ENCODE measurements at places on chromosomes 7 and 10.

GRCh38 chr10:81594991-81595390, 280.0 kb upstream of the NRG3 start:
- DNase-seq: no peak

DNA sequence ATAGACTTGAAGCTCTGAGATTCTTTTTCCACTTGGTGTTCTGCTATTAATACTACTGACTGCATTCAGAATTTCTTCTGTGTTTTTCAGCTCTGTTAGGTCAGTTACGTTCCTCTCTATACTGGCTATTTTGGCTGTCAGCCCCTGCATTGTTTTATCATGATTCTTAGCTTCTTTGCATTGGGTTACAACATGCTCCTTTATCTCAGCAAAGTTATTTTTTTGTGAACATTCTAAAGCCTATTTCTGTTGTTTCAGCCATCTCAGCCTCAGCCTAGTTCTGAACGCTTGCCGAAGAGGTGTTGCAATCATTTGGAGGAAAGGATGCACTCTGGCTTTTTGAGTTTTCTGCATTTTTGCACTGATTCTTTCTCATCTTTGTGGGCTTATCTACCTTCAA, 201.5 kb upstream of the GNAI1 start:
- no peak for DNase-seq

DNA sequence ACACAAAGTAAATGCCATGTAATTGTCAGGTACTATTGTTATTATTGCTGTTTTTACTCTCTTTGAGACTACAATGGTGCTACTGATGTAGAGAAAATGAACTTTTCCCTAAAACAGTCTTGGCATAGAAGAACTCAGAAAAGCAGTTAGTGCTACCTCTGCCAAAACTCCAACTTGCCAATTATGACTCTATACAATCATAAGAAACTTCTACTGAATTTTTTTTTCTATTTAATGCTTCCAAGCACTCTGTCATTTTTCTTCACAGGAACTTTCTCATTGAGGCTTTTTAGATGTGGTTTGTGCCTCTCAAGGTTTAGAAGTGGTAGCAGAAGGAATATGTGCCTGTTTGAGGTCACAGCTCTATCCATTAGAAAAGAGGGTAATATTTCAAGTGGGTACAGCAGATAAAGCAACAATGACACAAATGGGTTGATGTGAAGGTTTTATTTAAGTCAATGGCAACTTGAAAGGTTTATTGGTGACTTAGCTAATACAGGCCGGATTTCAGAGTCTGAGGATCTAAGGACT, 64.0 kb upstream of the FERD3L start:
- DNase-seq: no peak

- no peak for DNase-seq
Measured at GRCh38 chr10:60044242-60044641, 137.9 kb upstream of the CCDC6 start.

- DNase-seq: no peak
Measured at GRCh38 chr10:127576740-127577161, 27.6 kb downstream of the NPS start.

GRCh38 chr7:39083781-39084180, 106.1 kb downstream of the POU6F2 start:
- DNase-seq: no peak

GRCh38 chr10:117699436-117700075, 157.0 kb downstream of the EMX2 start:
- DNase-seq: no peak

DNA sequence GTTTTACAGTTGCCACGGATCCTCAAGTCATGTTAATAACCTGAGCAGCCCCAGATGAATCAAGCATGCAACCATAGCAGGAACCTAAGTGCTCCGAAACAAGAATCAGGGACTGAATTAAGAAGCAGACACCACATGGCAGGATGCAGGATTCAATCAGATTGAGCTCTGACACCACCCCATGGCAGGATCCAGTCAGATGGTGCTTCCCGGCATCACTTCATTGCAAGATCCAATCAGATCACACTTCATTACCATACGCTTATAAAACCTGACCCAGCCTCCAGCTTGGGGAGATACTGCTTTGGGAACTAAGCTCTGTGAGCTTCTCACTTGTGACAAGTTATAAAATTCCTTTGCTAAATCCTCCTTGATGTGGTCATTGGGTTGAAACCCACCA, 55.3 kb downstream of the ABCB4 start:
- DNase-seq: no peak

DNA sequence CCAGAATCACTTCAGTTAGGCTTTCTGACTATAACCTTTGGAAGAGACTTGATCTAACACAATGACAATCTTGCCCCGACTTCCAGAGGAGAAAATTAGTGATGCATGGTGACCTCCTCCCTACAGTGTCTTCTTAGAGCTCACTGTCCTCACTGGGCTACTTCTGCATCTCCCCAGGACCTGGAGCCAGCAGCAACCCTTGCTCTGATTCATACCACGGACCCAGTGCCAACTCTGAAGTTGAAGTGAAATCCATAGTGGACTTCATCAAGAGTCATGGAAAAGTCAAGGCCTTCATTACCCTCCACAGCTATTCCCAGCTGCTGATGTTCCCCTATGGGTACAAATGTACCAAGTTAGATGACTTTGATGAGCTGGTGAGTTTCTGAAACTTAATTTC, 12.6 kb downstream of the CPA2 start:
- no peak for DNase-seq

- no peak for DNase-seq
Measured at GRCh38 chr10:72612203-72612826, 13.6 kb downstream of the MICU1 start.

- DNase-seq: no peak
Measured at GRCh38 chr10:80685355-80685754, 147.7 kb downstream of the SH2D4B start.

GRCh38 chr7:66952343-66953043, 31.5 kb downstream of the TMEM248 start:
- DNase-seq: no peak

GRCh38 chr10:27819781-27820531, 74.3 kb upstream of the MKX start:
- no peak for DNase-seq

DNA sequence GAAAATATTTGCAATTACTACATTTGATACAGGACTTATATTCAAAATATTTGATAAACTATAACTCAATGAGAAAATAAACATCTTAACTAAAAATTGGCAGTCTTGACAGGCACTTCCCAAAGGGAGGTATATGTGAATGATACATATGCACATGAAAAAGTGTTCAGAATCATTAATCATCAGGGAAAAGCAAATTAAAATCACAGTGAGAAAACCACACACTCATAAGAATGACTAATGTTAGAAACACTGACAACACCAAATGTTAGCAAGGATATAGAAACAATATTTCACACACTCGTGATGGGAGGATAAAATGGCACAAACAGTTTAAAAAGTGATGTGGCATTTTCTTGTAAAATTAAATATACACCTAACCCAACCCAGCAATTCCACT, 4.1 kb upstream of the VPS26A start:
- no peak for DNase-seq

- no peak for DNase-seq
Measured at GRCh38 chr7:121352323-121352722, 23.5 kb downstream of the WNT16 start.

DNA sequence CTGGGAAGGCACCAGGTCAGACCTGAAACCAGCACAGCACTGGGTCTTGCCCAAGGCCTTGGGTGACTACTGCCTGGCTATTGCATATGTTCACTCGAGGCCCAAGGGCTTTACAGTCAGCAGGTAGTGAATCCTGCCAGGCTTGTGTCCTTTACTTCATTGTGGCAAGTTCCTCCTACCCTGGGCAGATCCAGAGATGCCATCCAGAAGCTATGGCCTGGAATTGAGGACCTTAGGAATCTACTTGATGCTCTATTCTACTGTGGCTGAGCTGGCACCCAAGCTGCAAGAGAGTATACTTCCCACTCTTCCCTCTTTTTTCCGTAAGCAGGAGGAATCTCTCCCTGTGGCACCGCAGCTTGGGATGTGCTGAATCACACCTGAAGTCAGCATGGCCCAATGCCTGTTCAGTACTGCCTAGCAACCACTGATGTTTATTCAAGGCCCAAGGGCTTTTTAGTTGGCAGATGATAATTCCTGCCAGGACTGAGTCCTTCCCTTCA, 246.7 kb upstream of the CTBP2 start:
- DNase-seq: no peak

GRCh38 chr7:38007096-38007495, 86.7 kb downstream of the EPDR1 start:
- DNase-seq: no peak

DNA sequence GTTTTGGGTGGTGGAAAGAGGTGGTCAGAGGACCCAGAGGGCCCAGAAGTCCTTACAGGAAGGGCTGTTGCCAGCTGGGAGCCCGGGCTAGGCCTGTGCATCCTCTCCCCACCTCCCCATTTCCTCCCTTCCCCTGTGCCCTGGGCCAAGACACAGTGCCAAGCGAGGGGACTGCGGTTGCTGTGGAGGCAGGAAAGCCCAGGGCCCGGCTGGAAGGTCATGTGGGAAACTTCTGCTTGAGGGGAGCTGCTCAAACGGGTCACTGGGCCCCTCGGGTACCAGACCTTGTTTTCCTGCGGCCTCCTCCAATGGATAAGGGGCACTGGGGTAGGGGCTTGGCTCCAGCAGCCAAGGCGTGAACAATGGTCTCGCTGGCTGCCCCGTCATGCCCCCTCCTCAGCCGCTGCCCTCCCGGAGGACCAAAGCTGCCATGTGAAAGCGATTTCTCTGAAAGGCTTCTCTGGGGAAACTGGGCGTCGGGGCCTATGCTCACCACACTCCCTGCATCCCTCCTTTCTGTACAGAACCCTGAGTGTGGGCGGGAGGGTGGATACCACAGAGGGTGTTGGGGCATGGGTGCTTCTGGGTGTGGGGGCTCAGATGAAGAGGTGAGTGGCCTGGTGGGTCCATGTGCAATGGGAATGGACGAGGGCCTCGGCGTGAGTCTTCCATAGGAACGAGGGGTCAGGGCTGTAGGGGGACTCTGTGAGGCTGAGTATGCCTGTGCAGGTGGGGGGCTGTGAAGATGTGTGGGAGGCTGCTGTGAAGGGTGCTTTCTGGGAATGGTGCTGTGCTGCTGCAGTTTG, 135.3 kb downstream of the PTPN20 start:
- DNase-seq: no peak

- no peak for DNase-seq
Measured at GRCh38 chr7:124462249-124462648, 303.3 kb downstream of the GPR37 start.

GRCh38 chr10:110664483-110665420, 20.6 kb downstream of the RBM20 start:
- no peak for DNase-seq

- no peak for DNase-seq
Measured at GRCh38 chr10:87734987-87735827, 75.5 kb downstream of the PAPSS2 start.

DNA sequence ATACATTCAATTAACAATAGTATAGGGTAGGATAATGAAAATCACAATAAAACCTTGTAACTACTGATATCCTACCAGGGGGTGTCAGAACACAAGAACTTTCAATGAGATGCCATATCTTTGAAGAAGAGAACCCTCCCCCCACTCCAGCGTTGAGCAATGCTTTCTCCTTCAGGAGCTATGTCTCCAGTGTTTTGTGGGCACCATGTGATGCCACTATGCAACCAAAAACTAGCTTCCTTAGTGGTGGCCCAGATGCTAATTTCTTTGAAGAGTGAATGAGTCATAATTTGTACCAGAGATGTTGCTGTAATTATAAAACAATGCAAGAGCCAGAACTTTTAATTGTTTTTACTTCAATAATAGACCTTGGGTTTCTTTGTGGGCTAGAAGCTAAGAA, 76.0 kb upstream of the ADO start:
- DNase-seq: no peak

- DNase-seq: no peak
Measured at GRCh38 chr10:131248376-131249165, 63.0 kb downstream of the TCERG1L start.

GRCh38 chr7:112006071-112006470, 200.1 kb downstream of the DOCK4 start:
- DNase-seq: no peak

- DNase-seq: no peak
Measured at GRCh38 chr7:116399819-116400218, 99.7 kb upstream of the CAV2 start.

DNA sequence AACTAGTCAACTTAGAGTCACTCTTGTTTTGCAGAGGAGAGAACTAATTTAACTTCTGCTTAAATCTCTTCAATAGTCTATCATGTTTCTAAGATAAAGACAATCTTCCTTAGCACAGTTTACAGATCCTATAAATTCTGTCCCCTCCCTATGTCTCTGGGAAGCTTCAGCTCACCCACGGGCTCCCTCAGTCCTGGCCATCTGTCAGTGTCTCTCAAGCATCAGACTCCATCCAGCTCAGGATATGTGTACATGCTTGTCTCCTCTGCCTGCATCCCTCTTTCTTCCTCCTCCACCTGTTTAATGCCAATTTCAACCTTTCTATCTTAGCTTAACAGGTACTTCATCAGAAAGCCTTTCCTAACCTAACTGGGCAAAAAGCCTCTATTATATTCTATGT, 177.1 kb upstream of the PTER start:
- no peak for DNase-seq

- no peak for DNase-seq
Measured at GRCh38 chr7:109752068-109752467, 1182.4 kb downstream of the DNAJB9 start.
